ENCODE measurements at places on chromosomes 16 and 17. TPM values are rescaled to one million over a fixed set of nuclear protein-coding genes. Genes with fewer than 3 reads are reported as not detected.

- H3K36me3 ChIP-seq = peaks cover 6% of the 10 kb centered on the region
- H3K4me1 ChIP-seq = peaks cover 15% of the 10 kb centered on the region
- H3K4me3 ChIP-seq = no peak overlapping the region
- no peak for DNase-seq
- H3K27me3 ChIP-seq = no peaks in the 10 kb centered on the region
Observed at GRCh38 chr17:14144508-14144907, 75.2 kb downstream of the COX10 start.

MYO15A gene
- total RNA-seq = 1.5 TPM

DNA sequence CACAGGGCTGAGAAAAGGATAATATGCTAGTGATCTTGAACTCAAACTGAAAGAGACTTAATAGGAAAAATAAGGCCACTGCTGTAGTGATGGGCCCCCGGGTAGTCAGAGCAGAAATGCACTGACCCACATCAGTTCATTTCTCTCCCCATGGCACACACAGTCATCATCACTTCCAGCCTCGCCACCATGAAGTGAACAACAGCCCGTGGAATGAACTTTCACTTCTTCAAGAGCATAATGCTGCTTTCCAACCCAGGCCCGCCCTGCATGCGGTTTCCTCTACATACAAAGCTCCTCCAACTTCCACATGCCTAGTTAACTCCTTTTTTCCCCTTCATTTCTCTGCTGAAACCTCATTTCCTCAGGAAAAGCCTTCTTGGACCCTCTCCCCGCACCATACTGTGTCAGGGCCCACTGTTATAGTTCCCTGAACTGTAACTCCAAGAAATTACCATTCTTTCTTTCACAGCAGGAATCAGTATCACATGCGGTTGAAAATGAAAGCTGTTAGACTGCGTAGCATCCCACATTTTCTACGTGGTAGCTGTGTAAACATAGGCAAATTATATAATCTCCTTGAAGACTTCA is 65.8 kb upstream of the SMIM36 start:
- peak; percentile 87 for DNase-seq
- no peak overlapping the region for H3K4me3 ChIP-seq
- H3K27me3 ChIP-seq = peaks cover 8% of the 10 kb centered on the region

DNA sequence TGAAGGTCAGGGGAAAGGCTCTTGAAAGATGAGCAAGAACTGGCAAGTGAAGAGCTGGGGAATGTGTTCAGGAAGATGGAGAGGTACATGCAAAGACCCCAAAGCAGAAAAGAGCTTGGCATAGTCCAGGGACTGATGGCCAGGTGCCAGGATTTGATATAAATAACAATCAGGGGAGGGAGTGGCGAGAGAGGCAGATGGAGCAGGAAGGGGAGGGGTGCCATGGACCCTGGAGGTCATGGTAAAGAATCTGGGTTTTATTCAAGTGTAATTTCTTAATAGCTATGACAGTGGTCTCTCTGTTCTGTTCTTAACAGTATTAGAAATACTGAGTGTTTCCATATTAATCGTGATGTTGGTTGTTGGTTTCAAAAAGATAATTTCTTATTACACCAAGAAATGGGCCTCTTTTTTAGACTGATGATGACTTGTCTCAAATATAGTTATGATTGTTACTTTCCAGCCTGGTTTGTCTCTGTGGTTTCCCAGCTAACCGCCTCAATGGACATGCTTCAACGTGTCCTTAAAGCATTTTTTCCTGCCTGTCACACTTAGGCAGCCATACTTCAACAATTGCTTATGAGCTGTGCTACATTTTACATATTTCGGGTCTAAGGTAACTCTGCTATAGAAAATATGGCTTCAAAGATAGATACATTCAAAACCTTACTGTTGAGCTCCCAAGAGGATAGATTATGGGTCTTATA is 49.4 kb downstream of the MYH10 start:
- H3K4me3 ChIP-seq = no peak overlapping the region
- peak; percentile 22 for DNase-seq
- no peaks in the 10 kb centered on the region for H3K27me3 ChIP-seq
- H3K36me3 ChIP-seq = no peaks in the 10 kb centered on the region
- peaks cover 7% of the 10 kb centered on the region for H3K4me1 ChIP-seq
- no peak overlapping the region for H3K27ac ChIP-seq

DNA sequence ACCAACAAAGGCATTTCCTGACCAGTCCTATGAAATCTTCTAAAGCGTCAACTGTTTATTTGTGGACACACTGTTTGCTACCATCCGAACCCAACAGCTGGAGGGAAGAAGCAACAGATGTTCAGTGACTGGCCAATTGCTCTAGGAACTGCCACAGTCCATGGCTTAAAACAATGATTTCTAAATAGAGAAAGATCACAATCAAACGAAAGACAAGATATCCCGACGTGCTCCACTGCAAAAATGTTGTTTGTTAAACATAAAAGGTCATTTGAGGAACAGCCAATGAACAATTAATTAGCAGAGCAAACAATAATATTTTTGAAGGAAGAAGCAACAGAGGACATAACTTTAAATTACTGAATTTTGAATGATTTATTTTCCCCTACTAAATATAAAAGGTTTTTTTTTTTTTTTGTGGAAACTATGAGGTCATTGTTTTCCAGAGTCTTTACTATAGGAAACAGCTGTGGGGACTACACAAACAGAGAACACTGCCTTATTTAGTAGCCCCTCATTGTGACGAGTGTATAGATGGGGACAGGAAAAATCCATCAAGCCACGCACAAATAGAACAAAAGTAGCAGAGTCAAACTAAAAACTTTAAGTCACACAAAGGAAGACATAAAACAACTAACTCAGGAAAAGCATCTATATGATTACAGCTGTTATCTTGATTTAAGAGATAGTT is 17.2 kb downstream of the USP31 start:
- no peak for DNase-seq
- H3K36me3 ChIP-seq = peaks cover 10% of the 10 kb centered on the region
- H3K4me1 ChIP-seq = peaks cover 18% of the 10 kb centered on the region
- H3K27ac ChIP-seq = no peak overlapping the region

GRCh38 chr16:29318037-29318436 is 88.5 kb downstream of the NPIPB11 start:
- H3K36me3 ChIP-seq = no peaks in the 10 kb centered on the region
- H3K27ac ChIP-seq = no peak overlapping the region
- H3K4me1 ChIP-seq = peaks cover 3% of the 10 kb centered on the region
- no peak overlapping the region for H3K4me3 ChIP-seq

DNA sequence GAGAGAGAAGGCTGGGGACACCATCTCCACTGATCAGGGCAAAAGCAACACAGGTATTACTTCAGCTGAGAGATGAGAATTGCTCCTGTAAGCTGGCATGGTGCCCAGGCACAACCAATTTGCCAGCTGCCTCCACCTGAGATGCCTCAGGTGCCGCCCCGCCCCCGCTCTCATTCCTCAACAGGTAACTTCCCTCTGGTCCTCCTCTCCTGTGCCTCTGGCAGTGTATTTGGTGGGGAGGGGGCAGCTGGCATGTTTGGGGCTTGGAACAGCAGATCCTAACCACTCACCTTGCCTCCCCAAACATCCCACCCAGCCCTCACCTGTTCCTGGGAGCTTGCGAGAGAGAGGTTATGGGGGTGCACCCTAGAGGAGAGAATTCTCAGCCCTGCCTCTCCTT is 2.9 kb upstream of the SRCIN1 start:
- peaks cover 43% of the 10 kb centered on the region for H3K27me3 ChIP-seq
- H3K4me3 ChIP-seq = no peak overlapping the region
- H3K27ac ChIP-seq = no peak overlapping the region
- H3K36me3 ChIP-seq = no peaks in the 10 kb centered on the region
- peaks cover 9% of the 10 kb centered on the region for H3K4me1 ChIP-seq

CCNF gene
- 53.4 TPM for total RNA-seq

GRAPL gene
- total RNA-seq = 2.9 TPM
